Left ventricle myocardium inferior (tissue), 1 donor: ENCODE measurements at places on chromosomes 3 and 15. TPM values are rescaled to one million over a fixed set of nuclear protein-coding genes. Genes with fewer than 3 reads are reported as not detected.
A peak's percentile ranks its signal among the peaks of the same experiment; 100 is the strongest.

DNA sequence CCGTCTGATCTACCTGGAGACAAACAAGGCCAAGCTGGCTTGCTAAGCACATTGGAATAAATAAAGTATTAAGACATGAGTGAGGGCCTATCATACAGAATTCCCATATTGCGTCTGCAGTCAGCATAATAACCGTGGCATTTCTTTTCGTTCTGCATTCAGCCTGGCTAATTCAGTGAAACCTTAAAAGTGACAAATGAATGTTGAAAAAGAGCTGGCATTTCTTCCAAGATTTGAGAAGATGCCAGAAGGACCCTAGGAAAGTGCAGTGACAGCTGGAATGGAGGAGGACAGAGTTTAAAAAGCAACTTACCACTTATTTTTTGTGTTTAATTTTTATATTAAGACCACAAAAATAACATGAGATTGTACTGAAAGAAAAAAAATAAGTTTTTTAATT lies 67.1 kb downstream of the SUCLG2 start:
- no peak for DNase-seq

- DNase-seq = no peak
Measured at GRCh38 chr3:129585949-129586657, 20.4 kb downstream of the PLXND1 start.

Gene NANOGP8
- not detected for total RNA-seq

DNA sequence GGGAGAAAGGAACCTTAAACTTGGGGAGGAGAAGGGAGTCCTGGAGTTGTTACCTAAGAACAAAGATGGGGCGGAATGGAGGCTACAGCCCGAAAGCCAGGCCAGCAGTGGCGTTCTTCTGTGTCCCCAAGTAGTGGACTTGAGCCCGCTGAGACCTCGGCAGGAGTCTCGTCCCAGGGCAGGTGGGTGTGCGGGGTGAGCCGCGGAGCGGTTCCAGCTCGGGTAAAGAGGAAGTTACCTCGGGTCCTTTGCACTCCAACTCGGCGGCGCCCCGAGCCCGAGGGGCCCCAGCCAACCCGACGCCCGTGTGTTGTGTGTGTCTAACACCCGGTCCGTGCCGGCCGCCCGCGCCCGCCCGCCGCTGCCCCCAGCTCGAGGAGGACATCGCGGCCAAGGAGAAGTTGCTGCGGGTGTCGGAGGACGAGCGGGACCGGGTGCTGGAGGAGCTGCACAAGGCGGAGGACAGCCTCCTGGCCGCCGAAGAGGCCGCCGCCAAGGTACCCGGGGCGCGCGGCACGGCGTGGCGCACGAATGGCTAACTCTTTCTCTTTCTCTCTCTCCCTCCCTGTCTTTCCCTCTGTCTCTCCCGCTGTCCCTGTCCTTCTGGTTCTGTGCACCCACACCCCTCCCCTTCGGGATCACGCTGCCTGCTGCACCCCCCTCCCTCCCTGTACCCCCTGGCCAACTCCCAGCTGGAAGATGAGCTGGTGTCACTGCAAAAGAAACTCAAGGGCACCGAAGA lies 959 bp downstream of the TPM1 start:
- DNase-seq = peak; percentile 34

Gene HTR3C
- not detected for total RNA-seq

Gene SLC38A3
- total RNA-seq = 10.4 TPM

DNA sequence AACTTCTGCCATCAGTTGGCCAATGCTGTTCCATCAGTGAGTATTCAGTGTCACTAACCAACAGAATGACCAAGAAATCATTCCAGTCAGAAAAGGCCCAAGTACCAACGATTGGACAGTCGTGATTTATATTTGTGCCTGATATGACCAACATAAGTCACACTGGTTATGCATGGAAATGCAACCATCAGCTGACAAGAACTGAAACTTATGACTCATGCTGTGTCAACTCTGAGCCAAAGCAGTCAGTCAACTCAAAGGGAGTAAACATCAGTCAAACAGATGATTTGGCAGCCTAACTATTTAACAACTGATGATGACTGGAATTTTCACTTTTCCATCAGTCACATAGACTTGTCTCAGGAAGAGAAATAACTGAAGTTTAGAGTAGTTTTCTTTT lies 142.4 kb downstream of the ANXA2 start:
- no peak for DNase-seq

- no peak for DNase-seq
Measured at GRCh38 chr3:137770066-137770834, 6.1 kb downstream of the SOX14 start.

Gene NEDD4
- 8.1 TPM for total RNA-seq

DNA sequence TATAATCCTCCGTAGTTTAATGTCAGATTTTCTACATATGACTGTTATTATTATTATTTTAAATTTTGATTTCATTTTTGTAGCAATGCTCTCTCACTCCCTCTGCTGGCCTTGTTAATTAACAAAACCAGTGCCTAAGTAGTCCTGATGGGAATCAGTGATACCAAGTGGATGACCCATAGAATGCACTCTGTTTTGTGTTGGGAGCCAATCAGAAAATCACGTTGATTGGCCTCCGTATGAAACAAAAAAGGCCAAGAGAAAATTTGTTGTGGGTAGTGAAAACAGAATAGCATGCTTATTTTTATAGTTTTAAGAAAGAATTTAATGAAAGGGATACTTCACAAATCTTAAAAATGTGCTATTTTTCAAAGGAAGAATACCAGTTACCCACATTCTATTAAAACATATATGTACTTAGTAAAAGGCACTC lies 34.4 kb upstream of the MEIS2 start:
- DNase-seq = no peak

DNA sequence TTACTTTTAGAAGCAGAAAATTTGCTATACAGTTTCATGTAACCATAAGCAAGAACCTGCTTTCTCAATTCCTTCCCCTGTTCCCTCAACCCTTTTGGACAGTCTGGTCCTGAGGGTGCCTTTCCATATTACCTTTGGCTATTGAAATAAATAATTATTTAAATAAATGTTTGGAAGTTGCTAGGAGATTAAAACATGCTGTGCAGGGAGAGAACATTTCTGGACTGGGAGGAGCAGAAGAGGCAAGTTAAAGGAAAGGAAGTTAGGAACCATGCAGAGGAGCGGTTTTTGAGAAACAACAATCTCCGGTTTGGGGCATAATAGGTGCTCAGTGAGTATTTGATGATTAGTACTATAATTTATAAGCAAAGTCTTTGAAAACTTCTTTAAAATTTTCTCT lies 41.8 kb downstream of the ZNF609 start:
- no peak for DNase-seq

Gene VILL
- 3.6 TPM for total RNA-seq

DNA sequence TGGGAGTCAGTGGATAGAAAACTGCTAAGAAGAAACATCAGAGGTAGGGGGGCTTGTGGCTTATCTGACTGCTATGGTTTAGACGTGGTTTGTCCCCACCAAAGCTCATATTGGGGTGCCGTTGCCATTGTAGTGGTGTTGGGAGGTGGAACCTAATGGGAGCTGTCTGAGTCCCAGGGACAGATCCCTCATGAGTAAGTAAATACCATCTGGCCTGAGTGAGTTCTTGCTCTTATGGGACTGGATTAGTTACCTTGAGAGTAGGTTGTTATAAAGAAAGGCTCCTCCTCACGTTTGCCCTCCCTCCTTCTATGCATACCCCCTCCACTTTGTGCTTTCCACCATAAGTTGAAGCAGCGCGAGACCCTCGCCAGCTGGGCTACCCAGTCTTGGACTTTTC lies 53.4 kb upstream of the VILL start:
- no peak for DNase-seq

GRCh38 chr15:87129916-87130315 lies 1050.2 kb downstream of the AGBL1 start:
- DNase-seq = no peak

Gene GPR149
- total RNA-seq = not detected

GRCh38 chr3:105834768-105835167 lies 34.0 kb downstream of the CBLB start:
- no peak for DNase-seq

Gene CELSR3
- 0.14 TPM for total RNA-seq

Gene RNU5B-1
- total RNA-seq = 40.3 TPM

DNA sequence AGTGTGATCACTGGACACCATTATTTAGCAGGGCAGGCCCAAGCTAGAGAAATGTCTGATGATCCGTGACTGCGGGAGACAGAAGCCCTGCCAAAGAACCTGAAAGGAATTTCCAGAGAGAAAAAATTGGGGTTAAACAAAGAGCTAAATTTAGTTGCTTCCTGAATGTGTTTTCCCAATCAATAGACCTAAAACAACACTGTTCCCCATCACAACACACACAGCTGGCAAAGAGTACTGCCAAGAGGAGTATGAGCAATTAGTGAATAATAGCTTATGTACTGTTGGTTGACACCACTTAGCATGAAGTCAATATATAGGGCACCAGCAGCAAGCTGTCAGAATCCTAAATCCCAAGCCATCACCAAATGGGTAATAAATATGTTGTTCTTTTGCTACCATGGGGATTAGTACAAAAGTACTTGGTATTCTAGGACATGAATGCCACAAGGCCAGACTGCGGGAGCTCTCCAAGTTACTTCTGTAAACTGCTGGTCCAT lies 35.7 kb downstream of the CLK3 start:
- no peak for DNase-seq

- no peak for DNase-seq
Measured at GRCh38 chr3:48012659-48013058, 3.6 kb downstream of the MAP4 start.

- no peak for DNase-seq
Measured at GRCh38 chr15:36844534-36844998, 255.8 kb downstream of the MEIS2 start.

GRCh38 chr3:187957165-187957581 lies 196.8 kb upstream of the LPP start:
- no peak for DNase-seq

Gene TMEM87A
- total RNA-seq = 16.4 TPM

DNA sequence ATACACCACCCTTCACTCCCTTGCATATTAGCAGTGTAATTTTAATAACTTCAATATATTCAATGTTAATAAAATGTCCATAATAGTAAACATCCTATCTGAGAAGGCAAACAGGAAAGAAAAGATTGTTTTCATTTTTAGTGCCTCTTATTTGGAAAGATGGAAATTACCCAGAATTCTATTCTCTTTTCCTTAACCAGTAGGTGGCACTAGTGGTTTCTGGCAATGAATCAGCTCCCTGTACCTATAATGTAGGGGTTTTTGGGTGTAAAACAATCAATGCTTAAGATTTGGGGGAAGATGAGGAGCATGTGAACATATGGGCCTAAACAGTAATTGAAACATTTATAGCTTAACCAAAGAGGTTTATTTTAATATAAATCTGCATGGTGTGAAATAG lies 5.7 kb upstream of the SEMA6D start:
- DNase-seq = no peak

Gene CSTA
- 0.74 TPM for total RNA-seq

Gene SNX4
- total RNA-seq = 16.6 TPM

Gene PCCB
- 106 TPM for total RNA-seq

DNA sequence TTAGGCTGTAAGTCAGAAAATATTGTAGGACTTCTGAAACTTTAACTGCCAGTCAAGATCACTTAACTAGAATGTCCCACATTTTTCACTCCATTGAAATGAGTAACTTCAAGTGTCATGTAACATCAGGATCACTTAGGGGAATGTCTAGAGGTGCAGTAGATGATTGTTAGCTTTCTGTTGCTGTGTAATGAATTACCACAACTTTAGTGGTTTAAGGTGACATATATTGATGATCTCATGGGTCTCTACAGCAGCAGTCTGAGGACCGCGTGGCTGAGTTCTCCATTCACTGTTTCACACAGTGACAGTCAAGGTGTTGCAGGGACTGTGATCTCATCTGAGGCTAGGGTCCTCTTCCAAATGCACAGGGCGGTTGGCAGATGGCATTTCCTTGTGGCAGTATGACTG lies 82.7 kb downstream of the SLC25A26 start:
- no peak for DNase-seq

Gene ELP6
- total RNA-seq = 20.4 TPM

Gene FAM3D
- 0.16 TPM for total RNA-seq

GRCh38 chr15:38069511-38070011 lies 135.1 kb downstream of the TMCO5A start:
- no peak for DNase-seq

Gene NPRL2
- 16.4 TPM for total RNA-seq

Gene MASP1
- total RNA-seq = 214 TPM

- no peak for DNase-seq
Measured at GRCh38 chr3:31456373-31456772, 76.4 kb upstream of the STT3B start.

GRCh38 chr3:26799679-26800317 lies 177.2 kb downstream of the LRRC3B start:
- DNase-seq = no peak

GRCh38 chr15:74657846-74658245 lies 38.0 kb downstream of the EDC3 start:
- DNase-seq = no peak

DNA sequence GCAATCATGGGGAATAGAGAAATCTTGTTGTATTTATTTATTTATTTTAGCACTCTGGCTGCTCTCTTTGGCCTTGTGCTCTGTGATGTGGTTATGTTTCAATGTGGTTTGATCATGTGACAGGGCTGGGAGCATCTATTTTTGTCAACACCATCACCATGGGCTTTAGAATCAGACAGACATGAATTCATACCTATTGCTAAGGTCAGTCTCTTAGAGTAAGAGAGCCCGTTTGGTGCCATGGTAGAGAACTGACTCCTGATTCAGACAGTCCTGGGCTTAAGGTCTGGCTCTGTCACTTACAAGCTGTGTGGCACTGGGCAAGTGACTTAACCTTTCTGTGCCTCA lies 157.0 kb downstream of the RYR3 start:
- no peak for DNase-seq

DNA sequence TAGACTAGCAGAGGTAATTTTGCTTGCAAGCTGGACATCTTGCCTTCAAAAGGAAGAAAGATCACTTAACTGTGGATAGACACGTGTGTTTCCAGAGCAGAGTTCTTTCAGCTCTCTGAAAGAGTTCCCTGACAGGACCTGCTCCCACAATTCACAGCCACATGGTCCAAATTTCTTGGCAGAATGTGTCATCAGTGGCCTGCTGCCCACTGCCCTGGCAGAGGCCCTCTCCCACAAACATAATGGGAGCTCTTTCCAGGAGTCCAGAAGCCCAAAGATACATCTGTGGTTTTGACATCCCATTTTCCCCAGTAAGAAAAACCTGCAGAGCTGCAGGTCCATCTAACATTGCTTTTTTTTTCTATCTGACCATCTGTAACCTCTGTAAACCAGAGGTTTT lies 48.3 kb downstream of the SERPINI1 start:
- peak; percentile 16 for DNase-seq

DNA sequence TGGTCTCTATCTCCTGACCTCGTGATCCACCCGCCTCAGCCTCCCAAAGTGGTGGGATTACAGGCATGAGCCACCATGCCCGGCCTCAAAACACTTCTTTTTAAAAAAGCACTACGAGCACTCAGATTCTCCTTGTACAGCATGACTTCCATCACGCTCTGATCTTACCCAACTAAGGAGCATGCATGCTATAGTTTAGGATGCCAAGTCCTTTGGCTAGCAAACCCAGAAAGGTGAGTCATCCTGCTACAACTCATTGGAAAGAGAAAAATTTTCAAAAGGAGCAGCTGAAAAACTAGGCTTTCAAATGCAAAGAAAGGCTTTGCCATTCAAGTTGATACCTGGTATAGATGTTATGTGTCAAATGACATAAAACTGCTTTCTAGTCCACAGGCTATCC lies 70.3 kb upstream of the PRICKLE2 start:
- no peak for DNase-seq
